ENCODE measurements at places on chromosomes 6 and 20.

DNA sequence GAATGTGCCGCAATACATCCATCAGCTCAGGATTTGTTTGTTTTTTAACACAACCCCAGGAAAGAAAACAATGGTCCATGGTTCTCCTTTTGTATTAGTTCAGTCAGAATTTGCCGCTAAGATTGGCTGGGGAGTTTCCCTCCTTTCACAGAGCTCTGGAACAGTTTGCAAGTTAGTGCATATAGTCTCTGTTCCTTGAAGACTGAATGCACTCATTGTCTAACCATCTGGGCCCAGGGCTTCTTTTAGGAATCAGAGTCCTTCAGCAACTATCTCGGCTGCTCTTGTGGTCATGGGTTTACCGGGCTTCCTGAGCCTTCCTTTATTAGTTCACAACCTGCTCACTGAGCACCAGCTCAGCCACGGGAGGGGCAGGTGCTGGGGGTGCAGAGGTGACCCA is 121.3 kb downstream of the SLC23A2 start:
- no peak for DNase-seq

GRCh38 chr20:44038681-44039123 is 124.0 kb downstream of the TOX2 start:
- no peak for DNase-seq

- no peak for DNase-seq
Observed at GRCh38 chr20:18004384-18005031, 35.7 kb downstream of the MGME1 start.

DNA sequence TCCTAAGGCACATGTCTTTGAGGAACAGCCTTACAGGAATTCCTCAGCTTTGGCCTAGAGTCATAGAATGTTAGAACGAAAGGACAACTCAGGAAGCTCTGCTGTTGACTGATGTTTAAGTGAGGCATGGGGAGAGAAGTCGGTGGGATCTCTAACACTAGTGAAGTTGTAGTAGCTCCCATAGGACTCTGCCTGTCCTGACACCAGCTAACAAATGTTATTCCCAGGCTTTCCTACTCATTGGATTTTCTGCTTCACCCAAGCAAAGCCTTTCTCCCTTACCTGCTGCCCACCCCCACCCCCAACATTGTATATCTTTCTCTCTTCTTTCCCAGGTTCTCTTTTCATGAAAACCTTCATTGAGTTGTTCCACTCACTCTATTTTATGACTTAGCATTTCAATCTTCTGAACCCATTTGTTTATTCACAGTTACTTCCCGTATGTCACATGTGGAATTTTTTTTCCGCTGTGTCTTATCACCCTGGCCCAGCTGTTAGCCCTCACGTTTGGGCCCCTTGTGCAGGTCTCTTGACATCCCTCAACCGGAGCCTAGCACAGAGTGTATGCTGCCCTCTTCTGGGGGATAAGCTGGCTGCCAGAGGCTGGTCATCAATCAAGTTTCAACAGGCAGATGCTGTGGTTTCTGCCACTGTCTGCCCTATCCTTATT is 39.2 kb upstream of the RNF8 start:
- peak; percentile 16 for DNase-seq

- DNase-seq: no peak
Observed at GRCh38 chr6:16007146-16007545, 121.7 kb upstream of the MYLIP start.

DNA sequence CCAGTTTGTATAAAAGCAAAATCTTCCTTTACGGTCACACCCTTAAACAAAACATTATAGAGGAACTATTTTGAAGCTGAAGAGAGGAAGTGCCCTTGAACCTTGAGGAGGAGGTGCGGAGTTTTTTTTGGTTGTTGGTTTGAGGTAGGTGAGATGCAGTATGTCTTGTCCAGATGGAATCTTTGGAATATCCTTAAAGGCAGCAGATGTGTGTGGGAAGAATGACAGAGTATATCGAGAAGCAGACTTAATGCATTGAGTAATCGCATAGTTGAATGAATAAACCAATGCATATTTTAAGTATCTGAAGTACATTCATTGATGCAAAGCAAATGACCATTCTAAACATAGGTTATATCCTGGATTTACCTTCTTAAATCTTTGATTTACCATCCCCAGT is 49.9 kb downstream of the AIG1 start:
- no peak for DNase-seq
